Aorta (tissue), 5 donors: ENCODE measurements at places on chromosomes 4 and X.

DNA sequence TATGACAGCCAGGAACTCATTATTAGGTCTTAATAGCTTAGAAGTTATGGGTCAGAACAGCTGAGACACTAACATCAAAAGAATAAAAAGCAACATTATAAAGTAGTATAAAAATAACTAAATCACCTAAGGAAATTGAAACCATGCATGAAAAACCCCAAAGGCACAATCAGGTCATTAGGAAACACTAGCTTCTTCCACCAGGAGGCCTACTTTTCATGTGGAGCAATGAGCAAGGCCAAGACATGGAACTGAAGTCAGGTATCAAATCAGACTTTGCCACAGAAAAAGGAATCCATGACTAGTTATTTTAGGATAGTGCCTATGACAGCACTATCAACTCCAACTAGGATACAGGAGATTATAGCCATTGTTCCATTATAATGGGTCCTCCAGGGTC, 7.9 kb downstream of the HUWE1 start:
- H3K4me1 ChIP-seq: no peaks in the 10 kb centered on the region
- no peak overlapping the region for H3K4me3 ChIP-seq
- H3K27me3 ChIP-seq: no peaks in the 10 kb centered on the region
- no peak overlapping the region for H3K27ac ChIP-seq
- DNase-seq: no peak

GRCh38 chr4:74123065-74123728, 24.2 kb upstream of the CXCL2 start:
- peaks cover 2% of the 10 kb centered on the region for H3K4me1 ChIP-seq
- no peak overlapping the region for H3K4me3 ChIP-seq
- no peaks in the 10 kb centered on the region for H3K27me3 ChIP-seq
- no peak for DNase-seq
- no peak overlapping the region for H3K27ac ChIP-seq
- H3K36me3 ChIP-seq: no peaks in the 10 kb centered on the region

DNA sequence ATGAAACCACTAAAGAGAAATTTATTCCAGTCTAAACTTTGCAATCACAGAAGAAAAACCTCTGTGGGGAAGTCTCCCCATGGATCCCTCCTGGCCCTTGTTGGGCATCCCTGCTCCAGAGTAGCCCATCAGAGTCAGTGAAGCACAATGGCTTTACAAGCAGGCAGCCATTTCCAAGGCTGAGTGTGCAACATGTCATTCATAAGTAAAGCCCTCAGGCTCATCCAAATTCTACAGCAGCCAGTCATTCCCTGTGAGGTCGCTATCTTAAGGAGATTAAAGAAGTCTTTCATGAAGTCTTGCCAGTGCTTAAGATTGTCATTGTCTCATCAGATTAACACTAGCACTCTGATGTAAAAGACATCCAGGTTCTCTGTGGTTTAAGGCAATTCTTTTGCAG, 17.0 kb upstream of the MAPK10 start:
- no peak overlapping the region for H3K4me3 ChIP-seq
- peaks cover 2% of the 10 kb centered on the region for H3K36me3 ChIP-seq
- no peak for DNase-seq
- no peak overlapping the region for H3K27ac ChIP-seq

DNA sequence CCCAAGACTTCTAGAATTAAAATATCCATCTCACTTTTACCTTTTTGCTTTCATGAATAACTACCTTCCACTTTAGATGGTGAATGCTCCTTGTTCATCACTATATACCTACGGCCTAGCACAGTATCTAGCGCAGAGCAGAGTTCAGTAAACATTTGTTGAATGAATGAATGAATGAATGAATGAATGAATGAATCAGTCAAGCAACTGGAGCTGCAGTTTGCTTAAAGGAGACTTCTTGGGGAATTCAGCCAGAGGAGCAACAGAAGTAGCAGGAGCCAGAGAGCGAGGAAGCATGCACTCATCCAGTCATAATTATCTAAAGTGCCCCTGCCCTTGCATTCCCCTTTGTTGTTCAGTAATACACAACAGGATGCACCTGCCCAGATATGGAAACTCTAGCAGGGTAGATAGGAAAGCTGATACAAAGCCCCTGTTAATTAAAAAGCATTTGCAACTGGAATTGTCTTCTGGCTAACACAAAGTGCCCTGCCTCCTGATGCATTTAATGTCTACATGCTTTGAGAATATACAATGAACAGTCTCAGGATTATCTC, 103.0 kb upstream of the MBNL3 start:
- no peak overlapping the region for H3K27ac ChIP-seq
- DNase-seq: no peak
- H3K4me3 ChIP-seq: no peak overlapping the region
- H3K27me3 ChIP-seq: no peaks in the 10 kb centered on the region
- H3K36me3 ChIP-seq: no peaks in the 10 kb centered on the region
- H3K4me1 ChIP-seq: no peaks in the 10 kb centered on the region
